ENCODE measurements at places on chromosomes 4 and X.
A peak's percentile ranks its signal among the peaks of the same experiment; 100 is the strongest.

DNA sequence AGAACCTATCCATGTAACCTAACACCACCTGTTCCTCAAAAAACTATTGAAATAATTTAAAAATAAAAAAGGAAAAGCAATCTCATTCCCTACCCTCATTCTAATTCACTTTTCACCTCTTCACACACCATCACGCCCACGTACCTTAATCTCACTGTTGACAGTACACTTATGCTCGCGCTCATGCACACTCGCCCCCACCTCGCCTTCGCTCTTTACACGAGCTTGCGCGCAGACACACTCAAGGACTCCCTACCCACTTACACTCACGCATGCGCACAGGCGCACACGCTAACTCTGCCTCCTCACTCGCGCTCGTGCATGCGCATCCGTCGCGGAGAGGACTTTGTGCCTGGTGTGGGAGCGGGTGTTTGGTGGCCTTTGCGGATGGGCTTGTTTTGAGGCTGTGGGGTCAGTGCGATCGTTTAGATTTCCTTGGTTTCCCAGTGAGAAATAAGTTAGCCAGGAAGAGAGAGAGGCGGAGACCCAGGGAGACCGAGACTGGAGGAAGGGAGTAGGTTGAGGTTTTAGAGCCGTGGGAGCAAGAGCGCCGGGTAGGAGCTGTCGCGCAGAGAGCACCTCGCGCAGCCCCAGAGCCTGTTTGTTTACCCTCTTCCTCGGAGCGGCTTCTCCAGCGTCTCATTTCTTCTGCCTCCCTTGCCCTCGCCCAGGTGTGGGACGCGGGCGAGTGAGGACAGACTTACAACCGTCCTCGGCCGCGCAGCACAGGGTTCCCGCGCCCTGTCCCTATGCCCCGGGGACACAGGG, 8.1 kb upstream of the GSX2 start:
- DNase-seq: peak; percentile 68

DNA sequence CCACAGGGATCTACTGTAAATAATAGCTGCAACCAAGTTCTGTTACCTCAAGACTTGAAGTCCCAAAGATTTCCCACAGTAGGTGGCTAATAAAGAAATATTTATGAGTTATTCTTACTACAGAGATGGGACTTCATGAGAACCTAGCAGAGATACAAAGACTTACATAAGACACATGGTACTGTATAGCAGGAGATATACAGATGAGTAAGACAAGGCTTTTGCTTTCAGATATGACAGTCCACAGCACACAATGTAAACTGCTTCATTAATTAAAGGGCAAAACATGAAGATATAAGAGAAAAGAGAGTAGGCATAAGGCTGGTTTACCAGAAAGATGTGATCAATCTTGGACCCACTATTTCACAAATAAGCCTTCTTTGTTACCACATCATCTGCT, 6.6 kb downstream of the ANKRD17 start:
- no peak for DNase-seq

DNA sequence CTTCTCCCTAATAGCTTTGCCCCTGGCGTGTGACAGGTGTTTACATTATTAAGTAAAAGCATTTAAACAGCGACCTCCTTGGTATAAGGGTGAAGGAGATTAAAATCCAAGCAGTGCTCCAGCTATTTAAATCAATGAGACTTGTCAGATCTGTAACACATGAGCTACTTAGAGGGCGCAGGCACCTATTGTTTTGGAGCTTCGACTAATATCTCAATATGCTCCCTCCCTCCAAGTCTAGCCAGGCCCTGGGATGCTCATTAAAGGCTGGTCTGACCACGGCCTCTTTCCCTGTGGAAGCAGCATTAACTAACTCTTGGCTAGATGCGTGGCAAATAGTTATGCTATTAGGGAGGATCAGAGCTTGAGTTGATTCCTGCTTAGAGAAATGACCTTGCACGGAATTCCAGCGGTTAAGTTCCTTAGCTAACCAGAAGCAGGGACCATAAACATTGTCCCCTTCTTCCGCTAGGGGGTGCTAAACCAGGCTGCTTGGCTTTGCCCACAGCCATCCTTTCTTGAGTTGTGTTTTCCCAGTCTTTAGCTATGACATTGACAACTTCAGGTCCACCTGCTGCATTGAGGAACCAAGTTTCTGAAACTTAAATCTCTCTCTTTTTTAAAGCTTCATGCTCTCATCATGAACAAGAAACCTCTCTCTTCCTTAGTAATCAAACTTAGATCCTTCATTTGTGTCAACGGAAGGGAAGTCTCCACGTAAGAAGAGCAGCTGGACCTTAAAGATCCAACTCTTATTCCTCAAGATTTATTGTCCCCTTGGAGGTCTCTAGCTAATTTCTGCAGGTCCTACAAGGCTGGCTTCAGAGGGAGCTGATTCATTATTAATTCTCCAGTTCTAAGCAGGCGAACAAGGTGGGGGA, 80.7 kb upstream of the IGFBP7 start:
- no peak for DNase-seq

GRCh38 chr4:138870737-138871554, 144.6 kb upstream of the NOCT start:
- no peak for DNase-seq

- DNase-seq: no peak
Observed at GRCh38 chr4:112312610-112313239, 15.6 kb downstream of the ALPK1 start.

DNA sequence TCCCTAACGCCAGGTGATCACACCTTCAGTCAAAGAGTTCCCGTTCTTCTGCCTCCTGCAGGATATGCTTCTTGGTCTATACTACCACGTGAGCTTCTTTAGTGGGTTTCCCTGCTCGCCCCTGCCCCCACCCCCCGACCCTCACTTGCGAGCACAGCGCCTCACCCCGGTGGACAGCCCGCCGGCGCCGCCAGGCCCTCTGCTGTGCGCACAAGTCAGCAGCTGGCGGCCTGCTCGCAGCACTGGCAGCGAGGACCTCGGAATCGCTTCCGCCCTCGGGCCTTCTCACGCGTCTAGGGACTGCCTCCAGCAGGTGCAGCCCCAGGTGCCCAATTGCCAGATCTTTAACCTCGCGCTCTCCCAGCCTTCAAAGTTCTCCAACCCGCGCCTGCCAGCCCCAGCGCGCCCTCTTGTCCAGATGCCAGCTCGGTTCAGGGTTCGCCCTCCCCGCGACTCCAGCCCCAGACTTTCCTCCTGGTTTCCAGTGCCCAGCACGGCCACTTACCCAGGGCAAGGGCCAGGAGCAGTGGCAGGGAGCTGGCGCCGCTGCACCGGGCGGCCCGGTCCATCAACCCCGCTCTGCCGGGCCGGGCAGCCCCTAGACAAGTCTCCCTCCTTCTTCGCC, 454 bp downstream of the BTC start:
- no peak for DNase-seq

DNA sequence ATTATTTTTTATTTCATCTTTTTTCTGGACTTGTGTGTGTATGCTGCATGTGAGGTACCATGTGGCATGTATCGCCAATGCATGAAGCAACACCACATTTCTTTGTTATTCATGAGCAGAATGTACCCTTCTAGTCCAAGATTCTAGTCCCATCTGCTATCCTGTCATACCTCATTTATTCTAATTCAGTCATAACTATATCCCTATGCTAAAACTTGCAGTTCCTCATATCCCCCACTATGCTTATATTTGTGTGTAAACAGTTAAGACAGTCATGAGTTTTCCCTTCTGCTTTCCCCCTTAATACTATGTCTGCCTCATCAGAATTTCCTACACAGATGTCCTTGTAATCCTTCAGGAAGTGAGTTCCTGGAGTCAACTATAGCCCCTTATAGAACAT, 19.7 kb downstream of the OCRL start:
- no peak for DNase-seq

- no peak for DNase-seq
Observed at GRCh38 chrX:17844236-17844635, 16.9 kb downstream of the RAI2 start.

- no peak for DNase-seq
Observed at GRCh38 chrX:108163333-108164082, 71.9 kb downstream of the ATG4A start.

- peak; percentile 82 for DNase-seq
Observed at GRCh38 chrX:41334363-41335197, 618 bp downstream of the DDX3X start.

GRCh38 chrX:72100051-72100755, 31.5 kb downstream of the RTL5 start:
- DNase-seq: no peak

DNA sequence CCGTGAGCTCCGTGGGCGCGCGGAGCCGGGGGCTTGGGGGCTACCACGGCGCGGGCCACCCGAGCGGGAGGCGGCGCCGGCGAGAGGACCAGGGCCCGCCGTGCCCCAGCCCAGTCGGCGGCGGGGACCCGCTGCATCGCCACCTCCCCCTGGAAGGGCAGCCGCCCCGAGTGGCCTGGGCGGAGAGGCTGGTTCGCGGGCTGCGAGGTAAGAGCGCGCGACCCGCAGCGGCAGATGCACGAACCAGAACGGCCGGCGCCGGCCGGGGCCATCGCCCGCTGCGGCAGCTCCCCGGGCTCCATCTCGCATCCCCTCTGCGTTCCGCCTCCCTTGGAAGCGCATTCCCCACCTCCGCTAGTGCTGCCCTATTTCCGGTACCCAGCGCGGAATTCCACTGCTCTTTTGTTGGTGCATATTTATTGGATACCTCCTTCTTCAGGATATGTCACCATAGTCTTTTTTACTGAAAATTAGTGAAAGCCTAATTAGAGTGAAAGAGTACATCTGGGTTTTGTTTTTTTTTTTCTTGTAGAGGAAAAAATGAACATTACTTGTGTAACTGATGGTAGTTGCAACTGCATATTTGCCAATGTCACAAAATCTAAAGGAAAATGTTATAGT, 797 bp downstream of the PKD2 start:
- peak; percentile 12 for DNase-seq

- DNase-seq: no peak
Observed at GRCh38 chr4:141501931-141502330, 134.5 kb upstream of the IL15 start.

GRCh38 chrX:10166248-10166716, 9.5 kb downstream of the CLCN4 start:
- no peak for DNase-seq

DNA sequence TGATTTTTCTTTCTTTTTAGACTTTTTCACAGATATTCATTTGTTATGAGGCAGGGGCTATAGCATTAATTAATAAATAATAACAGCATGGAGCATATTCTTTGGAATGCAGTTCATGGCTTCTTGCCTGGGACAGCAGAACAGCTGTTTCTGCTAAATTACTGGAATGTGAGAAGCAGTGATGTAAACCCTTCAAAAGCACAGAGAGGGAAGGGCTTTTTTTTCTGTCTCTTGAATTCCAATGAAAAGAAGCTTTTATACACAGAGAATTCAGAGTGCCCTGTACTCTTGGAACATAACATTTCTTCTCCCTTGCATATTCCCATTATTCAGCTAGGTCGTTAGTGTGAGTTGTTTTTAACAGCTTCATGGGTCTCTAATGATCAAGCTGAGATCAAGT, 28.5 kb upstream of the ANK2 start:
- DNase-seq: no peak

- DNase-seq: no peak
Observed at GRCh38 chrX:129786210-129786651, 6.5 kb downstream of the SASH3 start.

- no peak for DNase-seq
Observed at GRCh38 chrX:31652650-31653049, 580.8 kb upstream of the FTHL17 start.

- DNase-seq: no peak
Observed at GRCh38 chr4:88908521-88908920, 148.5 kb downstream of the FAM13A start.

DNA sequence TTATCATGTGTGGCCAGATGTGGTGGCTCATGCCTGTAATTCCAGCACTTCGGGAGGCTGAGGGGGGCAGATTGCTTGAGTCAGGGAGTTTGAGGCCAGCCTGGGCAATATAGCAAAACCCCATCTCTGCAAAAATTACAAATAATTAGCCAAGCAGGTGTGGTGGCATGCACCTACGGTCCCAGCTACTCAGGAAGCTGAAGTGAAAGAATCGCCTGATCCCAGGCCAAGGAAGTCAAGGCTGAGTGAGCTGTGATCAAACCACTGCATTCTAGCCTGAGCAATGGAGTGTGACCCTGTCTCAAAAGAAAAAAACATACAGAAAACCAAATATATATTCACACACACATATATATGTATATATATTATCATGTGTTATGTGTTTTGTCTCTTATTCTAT, 15.0 kb downstream of the APELA start:
- no peak for DNase-seq

GRCh38 chr4:89619206-89619962, 217.6 kb downstream of the SNCA start:
- DNase-seq: no peak

GRCh38 chr4:141246683-141247429, 26.2 kb downstream of the ZNF330 start:
- DNase-seq: no peak

DNA sequence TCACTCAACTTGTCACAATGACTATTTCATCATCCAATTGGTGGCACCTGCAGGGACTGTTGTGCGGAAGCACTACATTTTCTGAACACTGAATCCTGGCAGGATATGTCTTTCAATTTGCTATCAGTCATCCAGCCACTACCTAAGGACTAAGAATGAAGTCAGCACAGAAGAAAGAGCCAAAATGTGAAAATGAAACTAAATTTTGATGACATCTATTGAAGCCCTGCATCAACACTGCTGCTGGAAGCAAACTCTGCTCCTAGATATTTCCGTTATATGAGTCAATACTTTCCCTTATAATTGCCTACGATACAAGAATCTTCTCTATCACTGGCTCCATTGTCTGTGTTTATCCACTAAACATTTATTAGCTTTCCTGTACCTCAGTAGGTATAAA, 917.9 kb downstream of the RAPGEF2 start:
- DNase-seq: no peak

DNA sequence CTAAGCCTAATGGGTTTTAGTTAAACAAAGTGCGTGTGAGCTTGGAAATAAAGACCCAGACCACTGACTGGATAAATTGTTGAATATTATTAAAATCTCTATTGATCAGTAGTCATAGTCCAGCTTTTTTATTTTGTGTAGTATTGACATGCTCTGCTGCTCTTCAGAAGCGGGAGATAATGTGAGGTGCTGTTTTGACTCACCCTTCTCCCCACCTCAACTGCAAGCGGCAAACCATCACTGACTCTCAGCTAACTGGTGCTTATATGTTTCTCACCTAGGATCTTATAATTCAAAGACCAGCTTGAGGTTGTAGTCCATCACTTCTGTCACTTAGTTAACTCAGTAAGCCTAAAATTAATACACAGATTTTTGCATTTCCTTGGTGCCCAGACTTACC, 72.2 kb downstream of the COMMD8 start:
- no peak for DNase-seq

DNA sequence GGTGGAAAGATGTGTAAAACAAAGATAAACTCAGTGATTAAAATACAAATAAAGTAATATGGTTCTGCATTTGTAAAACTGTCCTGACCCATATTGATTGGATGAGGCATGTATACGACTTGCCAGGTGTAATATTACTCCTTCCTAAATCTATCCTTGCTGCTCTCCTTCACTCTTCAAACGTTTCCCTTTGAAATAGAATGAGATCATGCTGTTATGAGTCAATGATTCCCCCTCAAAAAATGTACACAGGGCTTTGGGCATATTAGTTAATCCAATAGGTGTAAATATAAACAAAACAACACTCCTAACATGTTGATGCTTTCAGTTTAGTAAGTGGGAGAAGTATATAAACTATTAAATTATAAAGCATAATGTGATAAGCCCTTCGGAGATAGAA, 117.4 kb upstream of the GPM6A start:
- DNase-seq: no peak

GRCh38 chrX:120311727-120312063, 434 bp upstream of the TMEM255A start:
- no peak for DNase-seq

GRCh38 chr4:48718818-48719465, 61.1 kb downstream of the FRYL start:
- DNase-seq: no peak

- no peak for DNase-seq
Observed at GRCh38 chrX:23754664-23755063, 11.6 kb upstream of the ACOT9 start.

Measured in activated T-helper 9 cell treated with anti-CD3 and anti-CD28 coated beads, Interleukin-2, amount 50 U/mL, for 16 hours (primary cell).